ENCODE measurements at places on chromosomes 7 and 10.

DNA sequence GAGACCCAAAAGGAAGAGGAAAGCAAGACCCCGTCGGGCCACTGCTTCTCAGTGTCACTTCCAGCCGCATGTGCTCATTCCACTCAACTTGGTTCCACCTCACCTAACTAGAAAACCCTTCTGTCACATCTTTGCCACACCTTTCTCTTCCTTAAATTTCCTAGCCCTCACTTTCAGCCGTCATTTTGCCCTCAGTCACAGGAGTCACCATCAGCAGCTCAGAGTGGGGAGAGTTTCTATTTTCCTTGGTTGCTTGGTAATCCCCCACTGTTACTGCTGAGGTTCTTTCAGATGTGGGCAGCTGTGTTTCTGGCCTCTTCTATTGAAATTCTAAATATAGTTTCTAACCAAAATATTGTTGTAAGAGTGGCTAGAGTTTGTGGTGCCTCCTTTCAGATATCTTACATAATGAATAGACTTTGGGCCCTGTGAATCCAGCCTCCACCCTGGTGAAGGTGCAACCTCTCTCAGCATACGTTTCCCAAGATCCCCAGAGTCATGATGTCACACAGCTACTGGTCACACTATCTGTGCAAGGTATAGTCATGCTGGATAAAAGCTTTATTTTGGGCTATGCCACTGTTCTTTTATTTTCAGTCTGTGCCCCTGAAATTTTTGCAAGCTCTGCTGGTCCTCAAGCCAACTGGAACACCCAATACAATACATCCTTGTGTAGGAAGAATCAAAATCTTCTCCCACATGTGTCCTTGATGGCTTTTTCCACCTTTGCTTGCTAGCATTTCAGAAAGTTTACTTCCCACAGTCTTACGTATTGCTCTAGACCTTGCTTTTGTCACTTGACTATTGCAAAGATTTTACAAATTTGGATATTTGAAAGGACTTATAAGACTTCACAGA lies 9.2 kb downstream of the AGBL3 start:
- H3K36me3 ChIP-seq: no peaks in the 10 kb centered on the region
- H3K4me3 ChIP-seq: peak overlapping the region; percentile 38
- DNase-seq: peak; percentile 94
- peak overlapping the region; percentile 83 for H3K27ac ChIP-seq

GRCh38 chr10:89347701-89348457 lies 20.1 kb downstream of the IFIT3 start:
- no peak overlapping the region for H3K4me3 ChIP-seq
- no peak overlapping the region for H3K27ac ChIP-seq
- no peak for DNase-seq
- H3K27me3 ChIP-seq: no peaks in the 10 kb centered on the region
- H3K4me1 ChIP-seq: peaks cover 21% of the 10 kb centered on the region
- no peaks in the 10 kb centered on the region for H3K36me3 ChIP-seq

DNA sequence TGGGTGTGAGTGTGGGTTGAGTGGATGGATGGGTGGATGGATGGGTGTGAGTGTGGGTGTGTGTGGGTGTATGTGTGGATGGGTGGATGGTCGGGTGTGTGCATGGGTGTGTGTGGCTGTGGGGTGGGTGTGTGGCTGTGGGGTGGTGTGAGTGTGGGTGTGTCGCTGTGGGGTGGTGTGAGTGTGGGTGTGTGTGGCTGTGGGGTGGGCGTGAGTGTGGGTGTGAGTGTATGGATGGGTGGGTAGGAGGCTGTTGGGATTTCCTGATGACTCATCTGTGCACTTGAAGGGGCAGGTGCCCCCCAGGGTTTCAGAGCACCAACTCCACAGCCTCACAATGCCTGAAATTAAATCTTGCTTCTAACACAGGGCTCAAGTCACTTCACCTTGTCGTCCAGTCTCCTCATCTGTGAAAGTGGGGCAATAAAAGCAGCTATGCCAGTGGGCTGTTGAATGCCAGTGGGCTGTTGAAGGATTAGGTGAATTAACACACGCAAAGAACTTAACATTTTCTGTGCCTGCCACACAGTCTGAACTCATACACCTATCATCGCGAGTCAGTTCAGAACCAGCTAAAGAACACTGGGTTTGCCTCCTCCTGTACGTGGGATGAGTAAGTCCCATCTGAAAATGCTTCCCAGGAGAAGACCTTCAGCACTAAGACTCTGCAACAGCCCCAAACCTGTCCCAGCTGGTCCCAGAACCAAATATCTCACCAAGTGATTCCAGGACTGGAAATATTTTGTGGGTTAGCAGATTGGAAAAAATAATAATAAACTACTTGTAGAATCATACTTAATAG lies 32.0 kb downstream of the SFMBT2 start:
- H3K27ac ChIP-seq: no peak overlapping the region
- no peaks in the 10 kb centered on the region for H3K27me3 ChIP-seq
- peaks cover 13% of the 10 kb centered on the region for H3K36me3 ChIP-seq
- DNase-seq: no peak
- H3K4me3 ChIP-seq: no peak overlapping the region

DNA sequence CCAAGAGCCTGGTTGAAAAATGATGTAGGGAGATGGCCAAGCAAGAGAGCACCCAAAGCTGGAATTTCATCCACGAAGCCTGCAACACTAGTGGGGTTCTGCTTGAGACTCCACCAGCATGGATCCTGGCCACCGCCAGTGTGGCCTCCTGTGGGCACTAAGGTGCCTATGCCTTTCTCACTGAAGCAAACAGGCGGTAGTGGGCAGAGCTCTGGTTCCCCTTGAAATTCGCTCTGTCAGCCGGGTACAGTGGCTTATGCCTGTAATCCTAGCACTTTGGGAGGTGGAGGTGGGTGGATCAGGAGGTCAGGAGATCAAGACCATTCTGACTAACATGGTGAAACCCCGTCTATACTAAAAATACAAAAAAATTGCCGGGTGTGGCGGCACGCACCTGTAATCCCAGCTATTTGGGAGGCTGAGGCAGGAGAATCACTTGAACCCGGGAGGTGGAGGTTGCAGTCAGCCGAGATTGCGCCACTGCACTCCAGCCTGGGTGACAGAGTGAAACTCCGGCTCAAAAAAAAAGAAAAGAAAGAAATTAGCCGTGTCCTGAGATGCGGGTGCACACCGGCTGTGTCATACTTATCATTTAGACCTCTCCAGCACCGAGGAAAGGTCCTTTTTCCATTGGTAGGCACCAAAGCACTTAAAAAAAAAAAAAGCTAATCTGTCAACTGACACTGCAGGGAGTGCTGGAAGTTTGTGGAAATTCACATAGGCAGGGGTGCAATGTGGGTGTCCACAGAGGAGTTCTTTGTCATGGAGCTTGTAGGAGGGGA lies 28.3 kb downstream of the CCM2 start:
- H3K36me3 ChIP-seq: no peaks in the 10 kb centered on the region
- peak overlapping the region; percentile 96 for H3K27ac ChIP-seq
- DNase-seq: no peak
- no peaks in the 10 kb centered on the region for H3K27me3 ChIP-seq
- peaks cover 54% of the 10 kb centered on the region for H3K4me1 ChIP-seq
- peak overlapping the region; percentile 60 for H3K4me3 ChIP-seq

DNA sequence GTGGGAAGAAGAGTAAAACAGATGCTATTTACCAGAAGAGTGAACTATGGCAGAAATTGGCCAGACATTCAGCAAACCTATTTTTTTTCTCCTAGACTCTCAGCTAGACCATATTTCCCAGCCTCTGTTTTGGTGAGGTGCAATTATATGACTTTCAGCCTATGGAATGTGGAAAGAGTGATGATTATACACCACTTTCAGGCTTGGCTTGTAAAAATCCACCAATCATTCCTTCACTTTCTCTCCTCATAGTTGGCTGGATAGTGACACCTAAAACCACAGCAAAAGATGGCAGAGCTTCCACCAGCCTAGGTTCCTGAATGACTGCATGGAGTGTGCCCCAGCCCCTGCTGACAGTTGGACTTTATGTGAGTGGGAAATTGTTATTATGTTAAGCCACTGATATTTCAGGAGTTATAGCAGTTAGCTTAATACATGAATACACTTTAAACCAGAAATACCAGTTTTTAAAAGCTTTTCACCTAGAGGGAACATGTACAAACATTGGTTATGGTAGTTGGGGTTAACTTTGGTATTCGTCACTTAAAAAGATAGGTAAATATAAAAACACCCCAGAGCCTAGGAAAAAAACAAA lies 19.1 kb upstream of the TNKS2 start:
- no peaks in the 10 kb centered on the region for H3K36me3 ChIP-seq
- H3K27ac ChIP-seq: no peak overlapping the region
- H3K27me3 ChIP-seq: no peaks in the 10 kb centered on the region
- H3K4me3 ChIP-seq: no peak overlapping the region

DNA sequence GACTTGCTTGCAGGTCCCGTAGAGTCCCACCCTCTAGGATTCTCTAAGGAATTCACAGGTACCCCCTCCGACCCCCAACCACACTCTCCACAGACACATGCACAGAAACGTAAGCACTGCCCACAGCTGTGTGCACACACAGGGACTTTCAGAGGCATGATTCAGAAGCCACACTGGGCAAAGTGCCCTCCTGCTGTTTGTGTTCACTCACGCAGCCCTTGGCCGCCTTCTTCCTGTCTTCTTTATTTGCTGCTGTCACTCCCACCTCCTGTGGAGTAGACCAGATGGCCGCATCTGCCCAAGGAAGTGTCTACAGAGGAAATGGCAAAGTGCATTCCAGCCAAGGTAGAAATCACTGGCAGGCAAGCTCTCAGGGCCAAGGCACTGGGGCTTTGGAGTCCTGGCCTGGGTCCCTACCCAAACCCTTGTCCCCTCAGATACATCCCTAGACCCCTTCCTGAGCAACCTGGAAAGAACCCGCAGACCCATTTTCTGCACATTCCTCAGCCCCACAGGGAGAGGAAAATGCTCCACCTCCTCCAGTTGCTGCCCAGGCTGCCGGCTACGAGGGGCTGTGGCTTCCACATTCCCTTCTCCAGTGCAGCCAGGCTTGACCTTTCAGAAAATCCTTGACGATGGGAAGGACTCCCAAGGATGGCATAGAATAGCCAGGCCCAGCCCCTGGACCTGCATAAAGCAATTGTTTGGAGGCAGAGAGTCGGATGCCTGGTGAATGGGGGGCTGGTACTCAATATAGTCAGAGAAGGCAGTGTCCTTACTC lies 21.6 kb upstream of the GIMAP8 start:
- H3K27ac ChIP-seq: peak overlapping the region; percentile 12
- DNase-seq: no peak
- no peaks in the 10 kb centered on the region for H3K27me3 ChIP-seq
- H3K4me3 ChIP-seq: no peak overlapping the region

DNA sequence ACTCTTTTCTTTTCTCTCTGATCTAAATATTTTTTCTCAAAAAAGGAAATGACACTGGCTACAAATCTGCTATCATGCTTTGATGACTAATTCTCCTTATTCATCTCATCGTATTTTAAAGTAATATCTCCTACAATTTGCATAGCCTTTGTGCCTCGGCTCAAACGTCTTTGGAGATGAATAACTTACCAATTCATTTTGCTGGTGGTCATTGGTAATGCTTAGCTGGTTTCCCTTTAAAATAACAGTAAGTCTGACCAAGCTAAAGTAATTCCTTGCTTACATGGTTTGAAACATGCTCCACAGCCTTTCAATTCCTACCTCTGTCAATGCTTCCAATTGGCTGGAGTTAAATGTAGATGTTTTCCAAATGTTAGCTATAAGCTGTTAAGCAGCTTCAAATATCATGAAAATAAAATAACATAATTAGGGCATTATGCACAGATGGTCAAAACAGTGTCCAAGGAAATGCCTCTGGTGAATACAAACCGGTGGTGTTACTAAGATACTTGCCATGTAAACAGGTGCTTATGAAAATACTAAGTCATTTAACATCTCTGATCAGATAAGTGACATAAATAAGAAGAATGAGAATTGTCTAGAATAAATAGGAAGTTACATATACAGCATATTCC lies 435.0 kb downstream of the POM121L12 start:
- H3K36me3 ChIP-seq: no peaks in the 10 kb centered on the region
- no peak overlapping the region for H3K27ac ChIP-seq
- no peaks in the 10 kb centered on the region for H3K27me3 ChIP-seq

GRCh38 chr7:135748770-135749169 lies at the start of gene FAM180A:
Gene FAM180A, minus strand, starts transcription at chr7:135748813. Its CDS starts 233 bp downstream, at chr7:135748580.
- no peak within 1 kb of the TSS for H3K4me3 ChIP-seq
- H3K27me3 ChIP-seq: no peaks in the 10 kb centered on the region
- H3K4me1 ChIP-seq: no peaks in the 10 kb centered on the region
- H3K27ac ChIP-seq: no peak within 1 kb of the TSS
- no peaks in the 10 kb centered on the region for H3K36me3 ChIP-seq

- no peak for DNase-seq
- no peak overlapping the region for H3K4me3 ChIP-seq
- H3K4me1 ChIP-seq: peaks cover 14% of the 10 kb centered on the region
- no peaks in the 10 kb centered on the region for H3K27me3 ChIP-seq
- H3K27ac ChIP-seq: peak overlapping the region; percentile 12
Observed at GRCh38 chr7:12731775-12732174, 44.3 kb downstream of the ARL4A start.

GRCh38 chr7:56125831-56126230 lies 9.6 kb upstream of the NUPR2 start:
- no peaks in the 10 kb centered on the region for H3K36me3 ChIP-seq
- no peaks in the 10 kb centered on the region for H3K4me1 ChIP-seq
- DNase-seq: no peak
- no peak overlapping the region for H3K27ac ChIP-seq
- H3K27me3 ChIP-seq: no peaks in the 10 kb centered on the region
- no peak overlapping the region for H3K4me3 ChIP-seq

DNA sequence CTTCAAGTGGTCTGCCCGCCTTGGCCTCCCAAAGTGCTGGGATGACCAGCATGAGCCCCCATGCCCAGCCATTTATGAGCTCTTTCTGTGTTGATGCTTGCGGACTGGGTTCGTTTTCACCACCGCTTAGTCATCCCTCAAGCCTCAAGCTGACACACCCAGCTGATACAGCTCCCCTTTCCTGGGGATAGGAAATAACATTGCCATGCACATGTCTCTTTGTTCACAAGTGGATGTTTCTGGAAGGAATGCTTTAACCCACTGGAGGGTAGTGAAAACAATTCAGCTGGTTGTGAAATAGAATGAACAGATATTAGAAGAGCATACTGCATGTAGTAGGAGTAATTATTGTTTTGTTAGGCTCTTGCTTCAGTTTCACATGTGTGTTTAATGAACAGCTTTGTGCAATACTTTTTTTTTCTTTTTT lies 8.5 kb upstream of the METTL27 start:
- peaks cover 5% of the 10 kb centered on the region for H3K27me3 ChIP-seq
- H3K4me3 ChIP-seq: no peak overlapping the region
- DNase-seq: no peak
- H3K27ac ChIP-seq: peak overlapping the region; percentile 83
- peaks cover 32% of the 10 kb centered on the region for H3K4me1 ChIP-seq
- no peaks in the 10 kb centered on the region for H3K36me3 ChIP-seq

Data from MM.1S (cell line).